AG04450 (cell line): ENCODE measurements at places on chromosomes 2 and 18. TPM values are rescaled to one million over a fixed set of nuclear protein-coding genes. Genes with fewer than 3 reads are reported as not detected.

RAD51AP2 gene
- polyA plus RNA-seq = not detected in 2 replicates

SGPP2 gene
- polyA plus RNA-seq = not detected in 2 replicates

DNA sequence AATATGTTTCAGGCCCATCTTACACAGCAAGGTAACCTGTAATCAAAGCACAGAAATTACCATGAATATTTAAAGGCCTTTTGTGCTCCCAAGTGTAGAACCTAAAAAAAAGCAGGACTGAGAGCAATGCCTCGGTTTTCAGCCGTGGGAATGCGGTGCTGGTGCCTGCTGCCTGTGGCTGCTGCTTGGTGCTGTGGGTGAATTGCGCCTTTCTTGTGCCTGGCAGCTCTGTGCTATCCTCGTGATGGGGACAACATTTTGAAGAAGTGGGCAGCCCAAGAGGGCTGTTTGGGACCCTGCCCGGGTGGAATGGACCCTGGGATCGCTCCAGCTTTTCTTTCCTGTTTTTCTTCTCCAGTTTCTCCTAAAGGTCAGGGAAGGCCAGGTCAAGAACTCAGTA lies 91.2 kb downstream of the ASAP2 start:
- no peak for DNase-seq

GRCh38 chr2:48397846-48398245 lies 132.1 kb upstream of the STON1 start:
- DNase-seq = no peak

DNA sequence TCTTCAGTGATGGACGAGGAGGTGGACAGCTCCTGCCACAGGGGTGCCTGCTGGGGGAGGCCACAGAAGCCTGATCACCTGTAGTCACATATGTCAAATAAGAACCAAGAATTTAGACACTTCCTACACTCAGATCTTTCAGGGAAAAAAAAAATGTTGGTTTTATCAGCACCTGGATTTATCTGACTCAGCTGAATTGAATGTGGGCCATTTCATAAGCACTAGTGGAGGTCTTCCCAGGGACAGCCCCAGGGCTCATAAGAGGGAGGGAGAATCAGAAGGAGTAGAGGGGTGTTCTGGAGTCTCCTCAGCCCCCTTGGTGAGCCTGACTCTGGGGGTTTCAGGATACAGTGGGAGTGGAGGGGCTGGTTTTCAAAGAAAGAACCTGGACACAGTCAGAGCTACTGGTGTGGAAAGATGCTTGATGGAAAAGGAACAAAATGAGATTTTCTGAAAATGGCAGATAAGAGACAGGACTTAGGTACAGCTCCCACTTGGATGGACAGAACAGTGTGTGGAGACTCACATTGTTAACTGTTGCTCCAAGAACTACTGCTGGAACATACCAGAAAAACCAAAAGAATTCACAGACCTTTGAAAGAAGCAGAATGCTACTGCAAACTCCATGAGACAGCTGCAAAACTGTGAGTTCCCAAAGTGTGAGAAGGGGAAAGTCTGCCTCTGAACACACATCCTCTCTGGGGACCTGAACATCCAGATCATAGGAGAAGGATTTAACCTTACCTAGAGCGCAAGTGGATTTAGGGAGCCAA lies 45.4 kb downstream of the LCT start:
- no peak for DNase-seq
